ENCODE measurements at places on chromosomes 16 and 17. TPM values are rescaled to one million over a fixed set of nuclear protein-coding genes. Genes with fewer than 3 reads are reported as not detected.

The TMEM114 gene
- total RNA-seq: not detected

GRCh38 chr16:24667244-24667764 is 62.1 kb upstream of the TNRC6A start:
- DNase-seq: no peak

DNA sequence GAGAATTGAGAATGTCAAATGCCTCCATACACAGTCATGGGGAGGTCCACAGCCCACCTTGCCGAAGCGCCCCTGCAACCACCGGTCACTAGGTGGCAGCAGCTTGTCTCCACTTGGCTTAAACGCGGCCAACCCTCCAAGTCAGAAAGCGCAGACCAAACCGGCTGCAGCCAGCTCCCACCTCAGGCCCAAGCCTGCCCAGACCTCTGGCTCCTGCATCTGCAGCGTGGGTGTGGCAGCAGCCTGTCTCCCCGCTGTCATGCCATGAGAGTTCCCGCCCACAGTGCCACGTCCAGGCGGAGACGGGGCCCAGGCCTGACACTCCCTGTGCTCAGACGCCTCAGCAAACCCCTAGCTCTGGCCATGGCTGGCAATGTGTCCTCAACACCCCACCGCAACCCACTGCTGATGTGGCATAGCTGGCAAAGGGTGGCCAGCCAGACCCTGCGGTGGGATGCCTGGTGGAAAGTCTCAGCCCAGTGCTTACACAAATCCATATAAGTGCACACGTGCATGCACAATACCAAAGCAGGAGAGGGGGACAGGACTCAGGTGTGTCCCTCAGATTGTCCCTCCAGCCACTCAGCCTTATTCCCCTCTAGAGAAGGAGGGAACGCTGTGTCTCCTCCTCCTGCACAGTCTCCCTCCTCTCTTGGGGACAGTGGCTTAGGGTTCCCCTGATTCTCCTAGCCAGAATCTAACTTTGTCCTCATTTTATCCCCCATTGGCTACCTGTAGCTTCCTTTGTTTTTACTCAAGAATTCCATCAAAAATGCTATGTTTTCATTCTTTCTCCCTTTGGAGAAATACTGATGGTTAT is 10.9 kb downstream of the COPZ2 start:
- peak; percentile 63 for DNase-seq

DNA sequence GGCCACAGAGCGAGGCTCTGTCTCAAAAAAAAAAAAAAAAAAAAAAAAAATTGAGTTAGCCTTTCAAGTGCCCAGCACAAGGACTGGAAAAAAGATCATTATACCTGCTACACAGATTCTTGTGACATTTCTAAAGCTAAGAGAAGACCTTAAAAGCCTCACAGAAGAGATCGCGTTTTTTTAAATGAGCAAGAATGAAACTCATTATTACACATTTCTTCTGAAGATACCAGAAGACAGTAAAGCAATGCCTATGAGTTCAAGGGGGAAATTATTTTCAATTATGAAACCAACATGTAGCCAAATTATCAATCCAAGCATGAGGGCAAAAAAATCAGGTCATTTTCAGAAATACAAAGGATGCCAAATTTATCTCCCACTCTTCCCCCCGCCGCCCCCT is 56.8 kb downstream of the MED13 start:
- DNase-seq: no peak

DNA sequence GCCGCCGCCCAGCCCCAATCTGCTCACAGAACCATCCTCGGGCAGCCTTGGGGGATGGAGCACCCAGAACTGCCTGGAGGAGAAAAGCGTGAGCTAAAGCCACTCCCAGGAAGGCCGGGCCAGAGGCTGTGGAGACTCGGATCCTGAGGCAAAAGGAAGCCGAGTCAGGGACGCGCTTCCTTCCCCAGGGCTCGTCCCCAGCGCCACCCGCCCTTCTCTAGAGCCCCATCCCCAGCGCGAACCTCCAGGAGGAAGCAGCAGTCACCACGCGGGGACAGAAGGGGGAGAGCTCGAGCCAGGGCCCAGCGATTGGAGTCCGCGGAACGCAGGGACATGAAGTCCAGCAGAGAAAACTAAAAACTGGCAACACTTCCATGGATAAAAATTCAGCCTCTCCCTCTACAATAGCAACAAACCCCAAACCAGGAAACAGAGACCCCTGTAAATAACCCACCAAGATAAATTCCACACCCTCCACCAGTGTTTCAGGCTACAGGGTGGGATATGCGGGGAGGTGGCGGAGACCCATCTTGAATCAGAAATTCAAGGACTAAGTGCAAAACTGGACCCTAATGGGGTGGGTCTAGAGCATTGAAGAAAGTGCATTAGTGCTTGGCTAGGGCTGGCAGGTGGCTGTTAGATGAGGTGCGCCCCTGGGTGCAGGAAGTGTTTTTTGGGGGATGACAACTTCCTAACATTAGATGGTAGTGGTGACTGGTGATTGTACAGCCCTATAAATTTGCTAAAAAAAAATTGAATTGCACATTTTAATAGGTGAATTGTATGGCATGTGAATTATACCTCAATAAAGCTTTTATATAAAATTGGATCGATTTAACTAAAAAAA is 116.1 kb upstream of the METRNL start:
- peak; percentile 24 for DNase-seq

- peak; percentile 32 for DNase-seq
Measured at GRCh38 chr17:74742153-74742515, 5.1 kb downstream of the RAB37 start.

DNA sequence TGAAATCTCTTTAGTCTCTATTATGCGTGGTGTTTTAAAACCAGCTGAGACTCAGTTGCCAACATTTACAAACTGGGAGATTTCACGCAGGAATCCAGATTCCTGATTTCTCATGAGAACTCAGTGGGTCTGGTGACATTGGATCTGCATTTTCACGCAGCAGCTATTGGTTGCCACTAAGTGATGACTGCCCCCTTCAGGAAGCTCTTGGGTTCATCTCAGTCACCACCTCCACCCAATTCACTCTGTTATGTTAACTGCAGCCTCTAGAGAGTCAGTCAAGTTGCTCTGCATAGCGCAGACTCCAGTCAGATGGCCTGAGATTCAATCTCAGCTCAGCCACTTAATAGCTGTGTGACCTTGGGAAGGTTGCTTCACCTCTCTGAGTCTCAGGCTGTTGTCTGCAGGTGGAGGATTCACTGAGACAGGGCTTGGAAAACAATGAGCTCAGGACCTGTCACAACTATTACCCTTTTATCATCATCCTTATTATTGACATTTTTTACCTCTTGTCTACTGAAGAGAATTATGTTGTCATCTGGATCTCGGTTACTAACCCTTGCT is 6.4 kb downstream of the SHISA9 start:
- no peak for DNase-seq

- no peak for DNase-seq
Measured at GRCh38 chr17:74513987-74514631, 17.2 kb downstream of the CD300LB start.

The TNFSF13 gene
- total RNA-seq: 1.7 TPM

All from CD4-positive, alpha-beta T cell (primary cell).